ENCODE measurements at places on chromosomes 12 and 14. TPM values are rescaled to one million over a fixed set of nuclear protein-coding genes. Genes with fewer than 3 reads are reported as not detected.

Gene INTS13
- 37.1 TPM for total RNA-seq

Gene LRRC10
- total RNA-seq: not detected

Gene TXNDC16
- 4.0 TPM for total RNA-seq

Gene GZMH
- not detected for total RNA-seq

Gene SERPINA9
- 0.19 TPM for total RNA-seq

Gene TRIM9
- total RNA-seq: 0.67 TPM

DNA sequence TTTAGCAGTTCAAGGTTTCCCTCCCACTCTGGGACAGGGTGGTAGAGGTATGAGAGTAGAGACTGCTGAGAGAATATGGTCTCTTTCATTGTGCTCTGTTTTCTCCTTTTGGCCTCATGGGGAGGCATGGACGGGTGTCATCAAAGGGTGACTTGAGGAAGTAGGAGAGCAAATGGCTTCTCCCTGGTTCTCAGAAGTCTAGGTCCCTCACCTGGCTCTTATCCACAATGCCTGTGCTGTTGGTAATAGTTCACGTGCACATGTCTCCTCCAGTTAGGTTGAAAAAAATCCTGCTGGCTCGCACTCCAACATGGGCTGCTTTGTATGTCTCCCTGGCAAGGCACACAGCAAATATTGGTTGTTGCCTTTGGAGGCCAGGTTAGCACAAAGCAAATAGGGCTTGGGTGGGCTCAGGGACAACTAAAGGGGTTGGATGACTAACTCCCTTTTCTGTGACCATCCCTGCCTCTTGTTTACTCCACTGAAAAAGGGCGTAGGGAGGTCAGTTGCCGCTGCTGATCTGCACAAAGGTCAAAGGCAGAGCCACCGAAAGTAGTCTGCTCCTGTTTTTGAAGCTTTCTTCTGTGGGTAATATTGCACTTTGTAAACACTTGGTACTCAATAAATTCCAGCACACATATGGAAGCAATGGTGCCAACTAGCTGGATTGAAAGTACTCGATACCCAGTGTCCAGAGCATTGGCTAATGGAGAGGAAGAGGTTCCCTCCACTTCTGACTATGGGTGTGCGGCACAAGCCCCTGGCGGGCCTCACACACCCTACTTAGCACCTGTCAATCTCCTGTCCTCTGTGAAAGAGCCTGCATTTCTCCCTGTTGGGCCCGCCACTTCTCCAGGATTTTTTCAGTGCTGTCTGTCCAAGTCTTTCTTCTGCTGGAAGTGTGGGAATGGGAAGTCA is 121.8 kb downstream of the SLC38A6 start:
- no peak for DNase-seq

- DNase-seq: no peak
These were observed 64.8 kb upstream of the TUNAR start for GRCh38 chr14:95811813-95812212.

DNA sequence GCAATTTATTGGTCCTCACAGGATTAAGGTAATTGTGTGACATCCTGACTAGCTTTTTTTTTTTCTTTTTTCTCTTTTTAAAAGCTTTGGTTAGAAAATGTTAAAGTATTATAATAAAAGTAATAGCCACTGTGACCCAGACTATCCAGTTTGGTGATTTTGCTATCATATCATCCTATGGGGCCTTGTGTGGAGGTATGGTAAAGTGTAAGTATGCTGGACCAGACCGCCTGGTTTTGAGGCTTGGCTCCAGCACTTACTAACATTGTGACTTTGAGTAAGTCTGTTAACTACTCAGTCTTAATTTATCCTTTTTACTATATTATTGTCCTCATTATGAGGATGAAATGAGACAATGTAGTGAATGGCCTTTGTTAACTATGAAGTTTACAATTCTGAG is 15.5 kb downstream of the EID3 start:
- DNase-seq: no peak

GRCh38 chr14:33938131-33938949 is 12.5 kb downstream of the EGLN3 start:
- peak; percentile 45 for DNase-seq

- DNase-seq: no peak
These were observed 1325.7 kb downstream of the SLC16A7 start for GRCh38 chr12:60921541-60921940.

GRCh38 chr12:132144810-132145168 is 532 bp downstream of the NOC4L start:
- DNase-seq: no peak

GRCh38 chr12:131281016-131281415 is 327.3 kb downstream of the ADGRD1 start:
- no peak for DNase-seq

GRCh38 chr14:63438065-63438757 is 105.0 kb downstream of the PPP2R5E start:
- peak; percentile 95 for DNase-seq

- DNase-seq: no peak
These were observed 107.9 kb downstream of the SLC38A4 start for GRCh38 chr12:46717868-46718267.

- no peak for DNase-seq
These were observed 185.4 kb downstream of the PPM1H start for GRCh38 chr12:62749586-62749985.

GRCh38 chr12:96078231-96079135 is 43.1 kb upstream of the LTA4H start:
- no peak for DNase-seq

GRCh38 chr12:29216797-29217575 is 67.9 kb downstream of the FAR2 start:
- DNase-seq: no peak

GRCh38 chr12:20319366-20319765 is 49.0 kb upstream of the PDE3A start:
- DNase-seq: no peak

GRCh38 chr12:53325511-53326061 is 4.2 kb upstream of the AAAS start:
- DNase-seq: no peak

- peak; percentile 21 for DNase-seq
These were observed 53.1 kb downstream of the BRMS1L start for GRCh38 chr14:35879151-35879648.

DNA sequence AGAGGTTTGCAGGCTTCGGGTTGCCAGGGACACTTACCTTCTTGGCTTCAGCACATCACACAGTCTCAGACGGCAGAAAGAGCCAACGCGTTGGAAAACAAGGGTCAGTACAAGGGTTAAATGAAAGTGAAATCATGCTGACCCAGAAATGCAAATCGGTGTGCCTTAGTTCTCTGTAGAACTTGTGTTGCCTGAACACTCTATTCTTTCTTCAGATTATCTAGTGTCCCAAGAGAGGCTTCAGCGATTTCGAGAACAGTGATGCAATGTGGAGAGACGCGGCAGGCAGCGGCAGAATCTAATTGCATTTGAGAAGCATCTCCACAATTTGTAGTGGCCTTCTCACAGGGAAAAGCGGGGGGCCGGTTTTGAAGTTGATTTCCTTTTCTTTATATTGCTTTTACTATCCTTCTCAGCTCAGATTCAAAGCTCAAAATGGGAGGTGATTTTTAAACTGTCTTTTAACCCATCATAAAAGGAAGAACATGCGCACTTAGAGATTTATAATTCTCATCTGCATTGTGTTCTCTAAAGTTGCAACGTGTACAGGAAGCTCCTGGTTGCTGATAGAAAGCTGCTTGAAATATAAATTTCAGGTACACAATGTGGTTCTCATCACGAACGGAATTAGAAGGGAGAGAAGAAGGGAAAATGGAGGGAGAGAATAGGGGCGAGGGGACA is 67.8 kb upstream of the EGLN3 start:
- no peak for DNase-seq

GRCh38 chr12:119153477-119154434 is 25.0 kb upstream of the HSPB8 start:
- DNase-seq: no peak

GRCh38 chr12:90055071-90055470 is 346.4 kb upstream of the ATP2B1 start:
- no peak for DNase-seq

DNA sequence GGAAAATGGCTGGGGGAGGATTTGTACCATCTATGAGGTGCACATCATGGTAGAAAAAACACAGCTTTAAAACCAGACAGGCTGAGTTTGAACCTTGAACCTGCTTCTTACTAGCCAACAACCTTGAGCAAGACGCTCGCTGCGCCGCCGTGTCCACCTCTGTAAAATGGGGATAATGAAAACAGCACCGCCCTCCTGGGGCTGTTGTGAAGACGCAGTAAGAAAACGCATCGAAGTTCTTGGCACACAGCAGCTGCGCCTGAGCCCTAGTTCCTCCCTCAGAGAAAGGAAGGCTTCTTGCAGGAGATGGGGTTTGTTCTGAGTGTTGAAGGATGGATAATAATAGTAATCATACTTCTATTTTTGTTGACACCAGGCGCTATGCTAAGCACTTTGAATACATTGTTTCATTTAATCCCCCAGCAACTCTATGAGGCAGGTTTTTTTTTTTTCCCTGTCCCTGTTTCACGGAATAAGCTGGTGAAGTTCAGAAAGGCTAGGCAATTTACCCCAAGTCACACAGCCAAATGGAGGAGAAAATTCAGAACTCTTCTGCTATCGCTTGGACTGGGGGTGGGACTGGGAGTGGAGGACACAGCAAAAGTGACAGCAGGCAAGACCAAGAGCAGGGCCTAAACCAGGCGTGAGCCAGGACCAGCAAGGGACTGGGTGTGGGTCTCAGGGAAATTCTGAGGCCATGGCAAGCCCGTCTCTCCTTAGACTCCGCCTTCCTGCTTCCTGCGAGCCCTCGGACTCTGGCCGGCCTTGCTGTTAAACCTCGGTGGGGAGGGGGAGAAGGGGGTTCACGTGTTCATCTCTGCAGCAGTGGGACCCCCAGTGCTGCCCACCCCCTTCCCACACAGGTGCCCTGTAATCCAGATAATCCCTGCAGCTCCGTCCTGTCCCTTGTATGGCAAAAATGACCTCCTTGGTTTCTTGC is 97.5 kb downstream of the LRRC74A start:
- DNase-seq: no peak

DNA sequence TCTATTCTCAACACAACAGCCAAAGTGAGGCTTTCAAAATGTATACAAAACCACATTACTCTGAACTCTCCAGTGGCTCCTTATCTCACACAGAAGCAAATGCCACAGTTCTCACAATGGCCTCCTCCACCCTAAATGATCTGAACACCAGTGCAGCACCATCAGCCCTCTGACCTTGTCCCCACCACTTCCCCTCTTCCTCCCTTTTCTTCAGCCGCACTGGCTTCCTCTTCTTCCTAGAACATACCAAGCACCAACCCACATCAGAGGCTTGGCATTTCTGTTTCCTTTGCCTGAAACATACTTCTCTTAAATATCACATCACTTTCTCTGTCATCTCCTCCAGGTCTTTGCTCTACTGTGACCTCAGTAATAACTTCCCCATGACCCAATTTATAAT is 66.3 kb downstream of the GPR135 start:
- no peak for DNase-seq

- no peak for DNase-seq
These were observed 115.6 kb downstream of the CALM1 start for GRCh38 chr14:90512329-90512991.
